Dermis blood vessel endothelial cell (primary cell): ENCODE measurements at places on chromosomes 6 and 20. TPM values are rescaled to one million over a fixed set of nuclear protein-coding genes. Genes with fewer than 3 reads are reported as not detected.

Gene COX4I2
- not detected in 2 replicates for total RNA-seq

Gene FGD2
- not detected in 2 replicates for total RNA-seq

Gene GABRR1
- total RNA-seq: not detected in 2 replicates

DNA sequence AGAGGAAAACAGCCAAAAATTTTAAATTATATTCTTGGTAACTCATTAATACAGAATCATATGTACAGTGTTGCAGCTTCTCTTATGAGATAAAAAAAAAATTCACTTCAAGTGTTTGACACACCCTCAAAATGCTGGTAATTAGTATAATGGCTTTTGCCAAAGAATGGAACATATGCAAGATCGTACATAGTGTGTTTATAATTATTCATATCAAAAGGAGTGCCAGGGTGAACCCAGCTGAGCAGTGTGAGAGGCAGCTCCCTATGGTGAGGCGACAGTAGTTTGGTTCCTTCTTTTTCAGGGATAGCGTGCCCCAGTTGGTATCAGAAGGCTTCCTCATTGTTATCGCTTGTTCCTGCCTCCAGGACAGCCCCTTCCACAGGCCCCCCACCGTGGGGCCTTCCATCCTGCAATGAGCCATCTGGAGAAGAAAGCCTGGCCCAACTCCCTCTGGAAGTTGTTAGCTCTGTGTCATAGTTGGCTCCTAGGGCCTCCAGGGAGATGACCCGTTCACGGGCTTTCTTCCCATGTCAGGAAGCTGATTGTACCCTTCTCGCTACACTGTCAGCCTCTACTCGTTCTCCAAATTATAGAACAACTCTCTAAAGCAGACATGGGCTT, 150.7 kb downstream of the FRK start:
- no peak for DNase-seq

Gene TBX18
- 0.68 and 1.7 TPM in 2 replicates for total RNA-seq

DNA sequence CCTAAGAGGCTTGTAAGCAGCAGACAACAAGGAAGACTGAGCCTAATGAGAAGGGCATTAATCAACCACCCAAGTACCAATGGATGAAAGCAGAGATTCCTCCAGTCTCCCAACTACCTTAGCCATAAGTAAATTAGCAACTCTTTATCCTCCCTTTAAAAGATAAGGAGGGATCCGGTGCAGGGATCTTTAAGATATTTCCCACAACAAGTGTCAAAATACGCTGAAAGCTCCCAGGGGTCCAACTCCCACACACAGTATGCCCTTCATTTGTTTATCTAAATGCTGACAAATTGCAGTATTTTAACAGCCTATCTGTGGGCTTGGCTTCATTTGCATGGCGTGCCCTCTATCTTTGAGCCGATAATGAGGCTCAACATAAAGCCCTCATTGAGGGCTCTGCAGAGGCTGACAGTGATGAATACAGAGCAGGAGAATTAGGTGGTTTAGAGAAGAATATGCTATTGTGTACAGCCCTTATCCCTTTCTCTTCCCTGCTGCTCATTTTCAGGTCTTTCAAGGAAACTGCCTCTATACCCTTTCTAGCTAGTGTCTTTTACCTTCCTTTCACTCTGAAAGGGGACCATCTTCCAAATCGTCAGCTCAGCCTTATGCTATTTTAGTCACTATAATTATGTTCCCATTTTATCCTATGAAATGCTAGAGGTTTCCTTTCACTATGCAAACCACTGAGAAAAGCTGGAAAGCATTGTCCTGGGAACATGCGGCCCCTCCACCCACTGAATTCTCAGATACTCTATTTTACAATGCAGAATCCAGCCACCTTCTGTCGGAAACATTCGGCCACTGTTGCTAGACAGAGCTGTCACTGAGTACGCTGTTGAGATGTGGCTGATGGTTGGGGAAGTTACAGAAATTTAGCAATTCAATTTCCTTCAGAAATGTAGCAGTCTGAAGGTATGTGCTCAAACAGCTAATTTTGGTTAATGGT, 575.2 kb upstream of the JAG1 start:
- DNase-seq: no peak

Gene SLC22A2
- not detected in 2 replicates for total RNA-seq

- peak; percentile 33 for DNase-seq
These were observed 33.0 kb upstream of the SMIM29 start for GRCh38 chr6:34281702-34282334.

GRCh38 chr20:32189123-32189410, 18.5 kb downstream of the PLAGL2 start:
- no peak for DNase-seq

DNA sequence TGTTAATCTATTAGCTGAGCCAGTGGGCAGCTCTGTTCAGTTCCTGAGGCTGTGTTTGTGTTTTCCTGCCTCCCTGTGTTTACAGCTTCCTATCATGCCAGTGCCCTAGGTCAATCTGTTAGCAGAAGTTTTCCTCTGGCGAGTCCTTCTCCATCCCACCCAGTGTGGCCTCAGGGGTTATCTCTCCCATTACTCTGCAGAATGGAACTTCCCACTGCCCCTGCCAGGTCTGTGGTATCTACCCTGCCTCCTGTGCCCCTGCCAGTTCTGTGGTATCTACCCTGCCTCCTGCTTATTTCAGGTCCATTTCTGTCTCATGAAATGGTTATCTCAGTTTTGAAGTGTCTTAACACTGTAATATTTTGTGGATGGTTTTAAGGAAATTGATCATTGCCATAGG, 63.1 kb downstream of the SLX4IP start:
- DNase-seq: no peak

DNA sequence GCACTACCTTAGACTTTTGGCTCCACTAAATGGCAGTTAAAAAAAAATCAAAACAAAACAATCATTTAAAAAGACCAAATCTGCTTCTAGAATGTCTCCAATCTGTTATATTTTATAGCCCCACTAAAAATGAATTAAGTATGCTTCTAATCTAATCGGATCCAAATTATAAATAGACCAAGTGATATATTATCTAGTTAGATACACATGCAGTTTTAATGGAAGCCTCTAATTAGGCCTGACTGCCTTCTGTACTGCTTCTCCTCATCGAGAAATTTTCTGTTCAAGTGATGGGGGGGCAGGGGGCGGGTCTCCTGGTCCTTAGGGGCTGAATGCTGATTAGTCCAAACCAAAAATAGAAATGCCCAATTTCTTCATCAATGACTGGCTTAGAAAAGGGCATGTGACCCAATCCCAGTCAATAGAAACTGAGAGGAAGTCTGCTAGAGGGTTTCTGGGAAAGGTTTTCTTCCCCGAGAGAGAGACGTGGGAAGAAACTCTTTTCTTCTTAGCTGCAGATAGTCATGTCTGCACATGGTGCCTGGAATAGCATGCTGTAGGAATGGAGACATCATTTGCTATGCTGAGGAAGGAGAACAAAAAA, 6.9 kb downstream of the SESN1 start:
- DNase-seq: no peak

- DNase-seq: no peak
These were observed 157.3 kb downstream of the BACH2 start for GRCh38 chr6:90139272-90139817.

Gene VSX1
- not detected in 2 replicates for total RNA-seq

DNA sequence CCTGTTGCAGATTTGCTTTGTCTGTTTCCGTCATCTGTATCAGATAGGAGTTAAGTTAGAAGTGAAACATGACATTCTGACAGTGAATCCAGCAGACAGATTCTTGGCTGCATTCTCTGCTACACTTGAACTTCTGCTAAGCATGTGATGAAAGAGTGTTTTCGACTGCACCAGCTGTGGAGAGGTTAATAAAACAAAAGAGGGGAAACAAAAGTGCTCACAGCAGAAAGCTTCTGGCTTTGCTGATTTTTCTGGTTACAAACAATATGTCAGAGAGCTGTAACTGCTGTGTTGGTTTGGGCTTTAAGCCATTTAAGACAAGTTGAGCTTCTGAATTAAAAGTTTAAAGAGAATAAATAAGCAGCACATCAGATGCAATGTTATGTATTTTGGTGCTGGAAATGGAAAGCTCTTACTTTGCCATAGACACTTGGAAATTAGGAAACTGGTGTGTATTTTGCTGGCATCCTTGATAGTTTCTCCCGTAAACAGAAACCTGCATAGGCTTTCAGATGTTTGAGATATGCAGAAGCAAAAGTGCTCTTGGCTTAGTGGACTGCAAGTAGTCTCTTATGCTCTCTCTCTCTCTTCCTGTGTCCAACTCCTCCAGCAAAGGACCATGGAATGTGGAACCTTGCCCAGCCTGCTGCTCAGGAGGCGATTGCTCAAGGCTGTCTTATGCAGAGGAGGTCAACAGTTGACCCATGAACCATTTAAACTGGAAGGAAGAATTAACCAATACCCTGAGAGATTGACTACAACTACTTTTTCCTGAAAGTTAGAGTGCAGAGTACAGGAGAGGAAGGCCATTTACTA, 104.9 kb downstream of the RPS12 start:
- DNase-seq: no peak

- no peak for DNase-seq
These were observed 144.9 kb upstream of the THBS2 start for GRCh38 chr6:169398342-169399105.

- no peak for DNase-seq
These were observed 34.9 kb downstream of the ASCC3 start for GRCh38 chr6:100846276-100846675.
